ENCODE measurements at places on chromosomes 4 and X.
A peak's percentile ranks its signal among the peaks of the same experiment; 100 is the strongest.

DNA sequence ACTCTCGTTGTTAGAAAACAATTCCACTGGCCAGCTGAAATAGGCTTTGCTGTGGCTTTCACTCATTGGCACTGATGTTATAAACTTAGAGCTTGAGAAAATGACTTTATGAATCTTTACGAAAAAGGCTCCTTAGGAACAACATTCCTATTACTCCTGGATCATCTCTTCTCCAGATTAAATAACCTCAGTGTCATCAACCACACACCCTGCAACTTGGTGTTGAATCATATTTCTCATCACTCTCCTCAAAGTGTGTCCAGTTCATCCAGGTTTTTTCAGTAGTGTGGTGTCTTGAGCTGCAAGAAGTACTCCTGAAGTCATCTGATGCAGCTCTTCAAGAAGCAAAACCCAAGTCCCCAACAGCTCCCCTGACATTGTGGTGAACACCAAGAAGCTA is 28.1 kb upstream of the ANOS1 start:
- no peak for DNase-seq

DNA sequence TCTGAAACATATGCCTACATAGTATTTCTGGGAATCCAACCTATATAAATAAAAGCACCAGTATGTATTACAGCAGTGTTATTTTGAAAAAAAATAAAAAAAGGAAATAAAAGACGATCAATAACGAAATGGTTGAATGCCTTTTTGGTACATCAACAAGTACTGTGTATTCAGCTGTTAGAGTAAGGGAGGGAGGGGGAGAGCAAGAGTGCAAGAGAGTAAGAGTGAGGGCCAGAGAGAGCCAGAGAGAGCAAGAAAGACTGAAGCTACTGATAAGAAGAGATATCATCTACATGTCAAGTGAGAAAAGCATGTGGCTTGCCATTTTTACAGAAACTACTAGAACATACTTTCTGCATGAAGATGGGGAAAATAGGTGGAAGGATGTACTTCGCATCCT is 1.8 kb downstream of the SPIN4 start:
- no peak for DNase-seq

- no peak for DNase-seq
Measured at GRCh38 chrX:39982948-39983347, 114.8 kb downstream of the BCOR start.

DNA sequence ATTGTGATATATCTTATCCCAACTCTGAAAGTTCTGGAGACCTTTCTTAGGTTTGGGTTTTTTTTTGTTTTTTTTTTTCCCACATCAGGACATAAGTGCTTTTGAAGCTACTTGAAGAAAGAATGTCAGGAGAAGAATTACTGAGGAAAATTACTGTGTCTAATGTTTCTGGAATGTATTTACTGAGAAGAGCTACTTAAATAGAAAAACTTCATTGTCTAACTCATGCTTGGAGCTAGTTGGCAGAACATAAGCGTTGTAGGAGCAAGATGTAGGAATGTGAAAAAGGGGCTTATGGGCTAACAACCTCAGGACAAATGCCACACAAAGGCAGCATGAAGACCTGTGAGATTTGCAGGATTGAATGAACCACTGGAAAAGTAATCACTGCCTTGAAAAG is 166.6 kb upstream of the GLRA2 start:
- no peak for DNase-seq

- DNase-seq: no peak
Measured at GRCh38 chr4:101122019-101122418, 225.3 kb downstream of the PPP3CA start.

GRCh38 chrX:85611926-85612325 is 232.5 kb upstream of the POF1B start:
- no peak for DNase-seq

GRCh38 chr4:151772274-151772673 is 11.5 kb upstream of the GATB start:
- DNase-seq: no peak

GRCh38 chr4:161680146-161680545 is 483.7 kb downstream of the FSTL5 start:
- DNase-seq: no peak

DNA sequence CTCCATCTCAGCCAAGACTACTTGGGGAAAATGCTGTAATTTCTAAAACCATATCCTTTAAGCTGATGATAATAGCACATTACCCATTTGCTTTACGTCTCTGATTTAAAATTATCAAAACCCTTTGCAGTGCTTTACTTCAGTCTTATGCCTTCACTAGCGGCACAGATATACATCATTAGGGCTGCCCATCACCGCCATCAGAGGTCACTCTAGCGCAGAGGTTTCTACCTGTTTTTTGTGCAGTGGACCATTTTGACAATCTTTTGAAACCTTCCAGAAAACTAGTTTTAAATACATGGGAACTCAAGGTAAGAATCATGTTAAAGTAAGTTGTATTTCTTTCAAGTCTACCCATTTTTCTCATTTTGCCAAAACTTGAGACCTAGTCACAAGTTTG is 592.5 kb downstream of the PPARGC1A start:
- DNase-seq: peak; percentile 13

DNA sequence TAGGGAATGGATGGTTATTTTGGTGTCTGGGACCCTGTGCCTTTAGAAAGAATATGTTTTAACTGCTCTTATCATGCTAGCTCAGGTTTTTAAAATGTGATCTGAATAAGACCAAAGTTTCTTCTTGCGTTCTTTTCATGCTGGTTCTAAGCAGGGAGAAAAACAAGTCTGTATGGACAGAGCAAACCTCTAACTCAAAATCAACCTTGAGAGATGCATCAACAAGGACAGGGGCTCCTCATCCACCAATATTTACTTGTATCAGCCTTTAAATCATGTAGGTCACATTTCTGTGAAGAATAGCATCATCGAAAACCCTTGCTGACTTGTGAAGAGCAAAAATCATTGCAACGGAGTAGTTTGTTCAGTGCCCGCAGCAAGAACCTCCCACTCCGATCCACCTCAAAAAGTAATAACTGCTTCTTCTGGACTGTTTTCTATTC is 1.2 kb downstream of the ATP10D start:
- no peak for DNase-seq

- DNase-seq: no peak
Measured at GRCh38 chrX:45803383-45803921, 602.8 kb upstream of the DIPK2B start.

DNA sequence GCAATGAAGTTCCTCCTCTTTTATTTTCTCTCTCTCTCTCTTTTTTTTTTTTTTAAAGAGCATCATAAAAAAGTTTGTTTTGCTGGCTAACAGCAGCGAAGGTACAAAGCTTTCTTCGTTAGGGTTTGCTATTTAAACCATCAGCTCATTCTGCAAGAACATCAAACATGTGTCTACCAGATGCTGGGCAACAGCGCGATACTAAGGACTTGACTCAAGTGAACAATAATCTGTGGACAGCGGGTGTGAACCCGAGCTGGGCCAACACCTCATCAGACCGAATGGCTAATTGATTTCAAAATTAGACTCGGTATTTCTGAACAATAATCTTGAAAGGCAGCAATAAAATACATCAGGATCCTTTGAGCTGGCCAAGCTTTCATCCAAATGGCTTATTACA is 246.4 kb downstream of the FBXO8 start:
- DNase-seq: no peak

GRCh38 chr4:144338148-144338547 is 197.6 kb upstream of the GYPA start:
- no peak for DNase-seq

- no peak for DNase-seq
Measured at GRCh38 chr4:74168841-74169240, 10.9 kb downstream of the MTHFD2L start.

GRCh38 chr4:74933562-74934015 is 673 bp downstream of the PARM1 start:
- no peak for DNase-seq

DNA sequence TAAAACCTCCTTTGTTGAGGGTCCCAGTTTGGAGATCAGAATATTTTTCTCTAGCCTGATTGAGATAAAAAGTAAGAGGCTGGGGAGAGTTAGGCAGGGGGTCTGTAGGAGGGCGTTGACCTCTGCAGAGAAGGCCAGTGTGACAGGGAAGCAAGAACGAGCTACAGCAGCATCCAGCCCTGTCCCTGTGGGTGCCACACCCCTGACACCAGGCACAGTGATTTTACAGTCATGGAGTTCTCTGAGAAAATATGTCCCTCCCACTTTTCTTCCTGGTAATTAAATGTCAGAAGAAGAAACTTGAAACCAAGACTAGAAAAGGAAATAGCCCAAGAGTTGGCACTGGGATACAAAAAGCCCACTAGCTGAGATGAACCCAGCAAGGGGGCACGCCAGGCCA is 25.0 kb upstream of the HELT start:
- no peak for DNase-seq

- DNase-seq: no peak
Measured at GRCh38 chr4:64893205-64893604, 484.0 kb upstream of the TECRL start.

DNA sequence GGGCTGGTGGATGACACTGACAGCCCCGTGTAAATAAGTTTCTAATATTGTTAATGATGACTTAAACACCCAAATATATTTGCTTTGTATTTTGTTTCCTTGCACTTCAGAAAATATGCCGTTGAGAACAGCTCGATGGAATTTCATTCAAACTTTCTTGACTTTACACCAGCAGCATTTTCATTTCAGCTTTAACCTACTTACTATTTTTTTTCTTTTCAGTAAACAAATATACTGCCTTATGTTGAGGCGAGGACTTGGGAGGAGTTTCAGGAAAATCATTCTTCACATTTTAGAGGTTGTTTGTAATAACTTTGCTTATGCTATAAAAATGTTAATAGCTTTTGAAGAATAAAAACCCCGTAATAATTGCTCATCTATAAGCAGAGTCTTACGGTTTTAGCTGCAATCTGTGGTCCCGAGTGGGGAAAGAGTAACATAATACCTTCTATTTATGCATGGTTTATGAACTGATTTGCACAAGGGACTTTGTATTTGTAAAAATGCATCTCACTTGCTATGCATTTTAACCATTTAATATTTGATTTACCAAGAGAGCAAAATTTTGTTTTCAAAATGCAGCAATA is 14.1 kb upstream of the TENM3 start:
- DNase-seq: no peak

DNA sequence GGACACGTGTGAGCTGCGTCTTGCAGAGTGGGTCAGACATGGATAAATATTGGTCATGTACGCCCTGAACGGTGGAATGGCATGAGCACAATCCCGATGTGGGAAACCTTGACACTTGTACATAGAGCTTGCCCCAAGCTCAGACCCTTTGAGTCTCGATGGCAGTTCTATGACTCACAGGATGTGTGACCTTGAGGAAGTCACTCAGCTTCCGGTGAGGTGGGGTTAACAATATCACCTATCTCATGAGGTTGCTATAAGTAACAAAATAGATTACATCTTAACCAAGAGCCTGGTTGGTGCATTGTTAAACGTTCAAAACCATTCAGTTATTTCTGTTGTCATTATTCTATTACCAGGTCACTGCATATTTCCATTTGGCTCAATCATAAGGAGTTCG is 109.1 kb upstream of the TBL1X start:
- no peak for DNase-seq

DNA sequence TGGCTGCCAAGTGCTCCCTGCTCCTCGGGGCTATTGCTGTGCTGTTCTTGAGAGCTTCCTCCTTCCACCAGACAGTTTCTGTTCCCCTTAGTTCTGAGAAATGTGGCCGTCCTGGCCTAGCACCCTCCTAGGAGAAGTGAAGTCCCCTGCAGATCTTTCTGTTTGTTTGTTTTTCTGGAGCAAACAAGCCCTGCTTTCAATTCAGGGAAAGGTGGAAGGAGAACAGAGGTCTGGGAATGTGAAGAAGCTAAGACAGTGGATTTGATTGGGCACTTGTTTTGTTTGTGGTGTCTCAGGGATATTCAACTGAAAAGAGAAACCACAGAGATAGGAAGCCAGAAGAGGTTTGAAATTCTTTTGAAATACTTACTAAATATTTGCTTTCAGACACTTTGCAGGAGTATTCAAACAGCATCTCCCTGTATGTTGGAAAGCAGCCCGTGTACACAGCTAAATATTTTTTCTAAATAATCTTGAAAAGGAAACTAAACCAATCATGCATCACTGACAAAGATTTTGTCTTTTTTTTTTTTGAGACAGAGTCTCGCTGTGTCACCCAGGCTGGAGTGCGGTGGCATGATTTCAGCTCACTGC is 36.5 kb upstream of the PPM1K start:
- no peak for DNase-seq

All from WTC11 (cell line).